MCF 10A (cell line): ENCODE measurements at places on chromosomes 4 and X. TPM values are rescaled to one million over a fixed set of nuclear protein-coding genes. Genes with fewer than 3 reads are reported as not detected.
A peak's percentile ranks its signal among the peaks of the same experiment; 100 is the strongest.

DNA sequence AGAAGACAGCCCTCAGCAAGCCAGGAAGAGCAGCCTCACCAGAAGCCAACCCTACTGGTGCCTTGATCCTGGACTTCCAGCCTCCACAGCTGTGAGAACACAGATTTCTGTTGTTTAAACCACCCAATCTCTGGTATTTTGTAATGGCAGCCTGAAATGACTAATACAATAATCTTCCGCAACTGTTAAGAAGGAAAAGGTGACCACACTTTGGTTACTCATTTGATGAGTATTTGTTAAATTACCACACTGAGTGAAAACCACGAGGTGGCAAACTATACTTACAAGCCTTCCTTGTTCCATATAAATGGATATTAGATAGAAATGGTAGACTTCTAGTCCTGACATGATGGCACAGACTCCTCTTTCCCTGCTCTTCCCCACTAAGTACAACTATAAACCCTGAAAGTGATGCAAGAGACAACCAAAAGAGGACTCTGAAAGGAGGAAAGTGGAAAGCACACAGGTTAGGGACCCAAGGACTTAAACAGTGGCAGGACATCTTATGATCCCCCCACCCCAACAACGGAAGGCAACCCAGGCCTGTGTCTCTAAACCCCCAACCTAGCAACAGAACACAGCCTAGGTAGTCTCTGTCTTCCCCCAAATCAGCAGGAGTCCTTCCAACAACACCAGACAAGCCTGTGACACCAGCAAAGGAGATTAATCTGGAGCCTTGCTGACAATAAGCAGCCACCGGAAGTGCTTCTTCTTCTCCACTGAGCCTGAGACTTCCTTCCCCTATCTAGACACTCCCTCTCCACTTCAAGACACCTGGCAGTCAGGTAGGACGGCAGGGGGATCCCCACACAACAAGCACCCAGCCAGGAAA lies 12.3 kb downstream of the ZNF182 start:
- no peak overlapping the region for H3K27ac ChIP-seq
- no peaks in the 10 kb centered on the region for H3K27me3 ChIP-seq
- DNase-seq, result peak; percentile 39
- peaks cover 5% of the 10 kb centered on the region for H3K4me1 ChIP-seq
- no peak overlapping the region for H3K4me3 ChIP-seq

GRCh38 chrX:12488220-12488619 lies 303.0 kb upstream of the PRPS2 start:
- no peak overlapping the region for H3K27ac ChIP-seq
- no peaks in the 10 kb centered on the region for H3K36me3 ChIP-seq
- H3K4me3 ChIP-seq, result no peak overlapping the region
- H3K4me1 ChIP-seq, result peaks cover 4% of the 10 kb centered on the region
- DNase-seq, result no peak

The FAM47A gene
- not detected in 2 replicates for total RNA-seq

The OPRPN gene
- not detected in 2 replicates for total RNA-seq

DNA sequence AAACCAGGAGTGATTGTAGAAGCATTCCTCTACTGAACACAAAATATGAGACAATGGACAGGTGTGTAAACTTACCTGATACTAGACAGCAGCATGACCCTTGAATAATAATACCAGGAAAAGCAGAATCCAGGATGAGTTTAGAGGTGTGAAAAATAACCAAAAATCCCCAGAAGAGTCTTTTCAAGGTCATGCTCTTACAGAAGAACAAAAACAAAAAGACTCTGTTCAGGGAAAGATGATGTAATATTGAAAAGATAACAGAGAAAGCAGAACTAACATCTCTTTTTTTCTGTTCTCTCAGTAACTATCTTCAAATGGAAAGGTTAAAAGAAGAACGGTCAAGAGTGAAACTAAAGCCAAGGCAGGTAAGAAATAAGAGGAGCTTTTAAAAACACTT lies 14.0 kb upstream of the ARHGAP10 start:
- H3K36me3 ChIP-seq, result no peaks in the 10 kb centered on the region
- no peaks in the 10 kb centered on the region for H3K4me1 ChIP-seq
- H3K27ac ChIP-seq, result no peak overlapping the region
- no peaks in the 10 kb centered on the region for H3K27me3 ChIP-seq

GRCh38 chrX:698206-698605 lies 67.6 kb downstream of the SHOX start:
- DNase-seq, result no peak
- H3K4me1 ChIP-seq, result no peaks in the 10 kb centered on the region
- no peaks in the 10 kb centered on the region for H3K27me3 ChIP-seq
- no peaks in the 10 kb centered on the region for H3K36me3 ChIP-seq
- no peak overlapping the region for H3K27ac ChIP-seq
